Psoas muscle (tissue), 8 donors: ENCODE measurements at places on chromosomes 3 and 15. TPM values are rescaled to one million over a fixed set of nuclear protein-coding genes. Genes with fewer than 3 reads are reported as not detected.

GRCh38 chr15:62428259-62428658, 263.2 kb upstream of the C2CD4B start:
- no peak for DNase-seq

- DNase-seq: no peak
Measured at GRCh38 chr3:186516646-186517045, 27.5 kb downstream of the CRYGS start.

Gene ZBED2
- polyA plus RNA-seq: not detected

GRCh38 chr3:37668818-37669610, 192.7 kb upstream of the CTDSPL start:
- DNase-seq: no peak

- DNase-seq: no peak
Measured at GRCh38 chr15:55356985-55357585, 38.1 kb downstream of the PIGB start.

GRCh38 chr15:79049416-79049815, 41.2 kb downstream of the RASGRF1 start:
- no peak for DNase-seq

DNA sequence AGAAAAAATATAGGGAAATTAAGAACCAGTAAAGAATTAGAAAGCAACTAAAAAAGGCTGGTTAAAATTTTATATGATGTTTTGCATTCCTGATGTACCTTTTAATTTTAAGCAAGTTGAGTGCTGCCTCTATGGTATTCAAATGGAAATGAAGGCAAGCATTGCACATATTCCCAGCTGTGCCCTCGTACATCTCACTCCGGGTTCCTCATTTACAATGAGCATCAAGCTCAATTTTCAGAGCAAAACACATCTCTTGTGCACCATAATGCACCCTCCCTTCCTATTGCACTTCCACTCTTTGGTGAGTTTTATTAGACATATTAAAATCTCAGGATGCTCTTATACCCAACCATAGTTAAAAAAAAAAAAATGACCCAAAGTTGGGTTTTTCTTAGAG, 267.9 kb downstream of the CHST2 start:
- no peak for DNase-seq

GRCh38 chr15:23397779-23398178, 43.2 kb downstream of the GOLGA8S start:
- no peak for DNase-seq

DNA sequence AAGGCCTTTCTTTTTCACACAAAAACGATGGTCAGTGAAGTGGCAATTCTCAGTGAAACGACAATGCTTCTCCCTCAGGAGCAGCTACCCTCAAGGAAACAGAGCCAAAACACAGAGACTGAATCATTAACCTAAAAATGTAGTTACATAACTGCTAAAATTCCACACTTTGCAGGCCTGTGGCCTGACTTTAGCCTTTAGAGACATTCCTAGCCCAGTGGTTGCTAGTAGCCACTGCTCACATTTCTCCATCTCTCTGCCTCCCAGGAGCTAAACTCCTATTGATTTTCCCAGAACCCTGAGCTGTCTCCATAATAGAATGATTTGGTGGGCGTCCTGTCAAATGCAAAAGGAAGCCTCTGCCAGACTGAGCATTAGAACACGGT, 630.1 kb upstream of the KCNMB2 start:
- DNase-seq: no peak

Gene PHC3
- polyA plus RNA-seq: 4.0 TPM

Gene CNTN4
- 0.29 TPM for polyA plus RNA-seq

Gene CCR3
- polyA plus RNA-seq: 0.14 TPM

Gene GHRL
- polyA plus RNA-seq: 0.16 TPM

Gene AMOTL2
- 4.0 TPM for polyA plus RNA-seq

- DNase-seq: no peak
Measured at GRCh38 chr3:143222505-143222904, 102.9 kb downstream of the CHST2 start.

Gene PLSCR2
- polyA plus RNA-seq: not detected

DNA sequence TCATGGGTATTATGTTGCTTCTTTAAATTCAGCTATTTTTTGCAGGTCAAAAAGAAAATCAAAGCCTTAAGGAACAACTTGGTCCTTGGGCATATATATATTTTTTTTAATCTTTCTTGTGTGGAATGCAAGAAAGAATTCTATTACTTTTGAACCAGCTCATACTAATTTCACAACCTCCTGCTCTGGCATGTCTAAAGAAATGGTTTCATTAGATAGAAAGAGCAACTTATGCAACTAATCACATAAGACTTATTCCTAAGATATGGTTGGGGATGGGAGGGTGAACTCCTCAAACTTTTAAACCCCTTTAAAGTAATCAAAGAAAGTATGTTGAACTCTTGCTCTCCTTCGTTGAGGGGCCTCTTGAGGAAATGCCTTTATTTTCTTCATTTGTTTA, 114.9 kb downstream of the GMNC start:
- DNase-seq: no peak

GRCh38 chr3:53800041-53800906, 45.9 kb downstream of the CHDH start:
- no peak for DNase-seq

- no peak for DNase-seq
Measured at GRCh38 chr3:87969620-87970019, 89.2 kb downstream of the CGGBP1 start.

Gene ACAD9
- 17.0 TPM for polyA plus RNA-seq

Gene KBTBD13
- polyA plus RNA-seq: 5.7 TPM

DNA sequence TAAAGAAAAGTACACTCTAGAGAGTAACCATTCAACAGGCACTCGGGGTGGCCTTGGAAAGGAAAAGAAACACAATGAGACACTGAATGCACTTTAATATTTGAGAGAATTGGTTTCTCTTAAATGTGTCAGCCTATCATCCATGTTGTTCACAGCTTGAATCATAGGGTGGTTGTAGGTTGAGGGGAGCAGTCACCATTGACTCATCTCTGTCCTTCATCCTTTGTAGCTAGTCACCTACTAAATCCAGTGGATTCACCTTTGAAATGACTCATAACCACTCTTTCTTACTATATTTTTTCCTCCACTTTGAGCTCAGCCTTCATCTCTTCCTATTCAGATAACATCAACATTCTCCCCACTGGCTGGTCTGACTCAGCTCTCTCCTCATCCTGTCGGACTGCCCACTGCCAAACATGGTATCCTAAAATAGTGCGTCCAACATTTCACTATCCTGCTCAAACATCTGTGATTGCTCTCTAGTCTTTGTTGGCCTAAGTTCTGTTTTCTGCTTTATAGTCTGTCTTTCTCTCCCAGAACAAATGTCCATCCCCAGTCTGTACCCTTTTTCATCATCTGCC, 182.7 kb upstream of the GADL1 start:
- DNase-seq: no peak

- no peak for DNase-seq
Measured at GRCh38 chr3:194367992-194368841, 1.3 kb downstream of the LRRC15 start.

DNA sequence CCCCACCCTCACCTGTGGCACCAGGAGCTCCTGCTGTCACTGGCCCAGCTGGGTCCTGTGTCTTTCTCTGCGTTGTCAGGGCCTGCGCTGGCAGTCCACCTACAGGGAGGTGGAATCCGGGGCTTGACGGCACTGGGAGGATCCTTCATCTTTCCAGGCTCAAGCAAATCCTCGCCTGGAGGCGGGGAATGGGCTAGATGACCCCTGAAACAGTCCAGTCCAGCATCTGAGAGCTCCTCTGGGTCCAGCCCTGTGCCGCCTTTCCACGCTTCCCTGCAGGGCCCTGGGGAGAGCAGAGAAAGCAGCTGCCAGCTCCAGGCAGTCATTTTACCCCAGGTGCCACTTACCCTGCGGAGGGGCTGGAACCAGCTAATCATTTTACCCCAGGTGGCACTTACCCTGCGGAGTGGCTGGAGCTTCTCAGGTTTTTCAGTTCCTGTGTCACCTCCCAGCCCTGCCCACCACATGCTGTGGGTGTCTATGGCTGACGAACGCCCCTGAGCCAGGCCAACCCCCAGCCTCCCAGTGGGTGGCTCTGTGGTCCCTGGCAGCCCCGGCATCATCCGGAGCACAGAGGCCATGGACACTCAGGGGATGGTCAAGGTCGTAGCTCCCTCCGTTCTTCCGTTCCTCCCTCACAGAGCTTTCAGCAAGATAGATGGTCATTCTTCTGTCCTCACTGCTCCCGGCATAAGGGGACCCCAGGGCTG, 17.9 kb upstream of the ADIPOQ start:
- DNase-seq: no peak
